ENCODE measurements at places on chromosomes 2 and 18.
A peak's percentile ranks its signal among the peaks of the same experiment; 100 is the strongest.

DNA sequence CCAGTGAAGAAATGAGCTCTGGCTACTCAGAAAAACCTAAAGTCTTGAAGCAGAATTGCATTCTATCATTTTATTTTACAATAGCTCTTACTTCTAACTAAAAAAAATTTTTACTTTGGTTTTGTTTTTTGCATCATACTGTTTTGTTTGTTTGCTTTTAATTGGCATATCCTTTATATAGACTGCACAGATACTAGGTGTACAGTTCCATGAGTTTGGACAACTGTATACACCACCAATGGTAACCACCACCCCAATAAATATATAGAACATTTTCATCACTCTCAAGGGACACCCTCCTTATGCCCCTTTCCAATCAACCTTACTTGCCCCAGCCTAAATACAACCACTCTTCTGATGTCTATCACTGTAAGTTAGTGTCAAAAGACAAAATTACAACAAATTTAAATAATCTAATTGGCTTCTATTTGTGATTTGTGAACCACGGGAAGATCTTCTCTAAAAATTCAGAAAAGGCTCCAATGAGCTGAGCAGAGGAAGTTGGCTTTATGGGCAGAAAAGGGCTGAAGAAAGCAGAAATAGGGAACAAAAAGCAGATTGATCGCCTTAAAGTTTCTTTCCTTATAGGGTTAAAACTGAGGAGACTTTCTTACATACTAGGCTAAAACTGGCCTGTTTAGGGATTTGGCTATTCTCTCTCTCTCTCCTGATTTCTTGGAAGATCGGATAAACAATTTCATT is 22.2 kb upstream of the SOS1 start:
- DNase-seq: no peak

DNA sequence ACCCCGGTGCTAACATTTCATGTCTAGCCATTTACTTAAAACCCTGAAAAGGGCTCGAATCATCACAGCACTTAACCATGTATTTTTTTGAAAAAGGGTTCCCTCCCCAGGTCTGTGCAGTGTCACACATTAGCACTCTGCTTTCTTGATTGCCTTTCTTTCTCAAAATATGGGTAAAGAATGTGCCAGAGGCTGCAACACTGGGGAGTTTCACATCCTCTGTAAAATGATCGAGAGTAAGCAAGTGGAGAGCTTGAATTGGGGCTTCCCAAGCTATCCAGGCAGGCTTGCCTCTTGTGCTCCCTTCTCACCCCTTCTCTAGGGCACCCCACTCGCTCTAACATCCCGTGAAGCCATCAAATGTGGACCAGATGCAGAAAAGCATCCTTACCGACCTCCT is 177.0 kb upstream of the CCDC68 start:
- DNase-seq: no peak

- no peak for DNase-seq
Observed at GRCh38 chr2:3301001-3301400, 76.6 kb downstream of the EIPR1 start.

DNA sequence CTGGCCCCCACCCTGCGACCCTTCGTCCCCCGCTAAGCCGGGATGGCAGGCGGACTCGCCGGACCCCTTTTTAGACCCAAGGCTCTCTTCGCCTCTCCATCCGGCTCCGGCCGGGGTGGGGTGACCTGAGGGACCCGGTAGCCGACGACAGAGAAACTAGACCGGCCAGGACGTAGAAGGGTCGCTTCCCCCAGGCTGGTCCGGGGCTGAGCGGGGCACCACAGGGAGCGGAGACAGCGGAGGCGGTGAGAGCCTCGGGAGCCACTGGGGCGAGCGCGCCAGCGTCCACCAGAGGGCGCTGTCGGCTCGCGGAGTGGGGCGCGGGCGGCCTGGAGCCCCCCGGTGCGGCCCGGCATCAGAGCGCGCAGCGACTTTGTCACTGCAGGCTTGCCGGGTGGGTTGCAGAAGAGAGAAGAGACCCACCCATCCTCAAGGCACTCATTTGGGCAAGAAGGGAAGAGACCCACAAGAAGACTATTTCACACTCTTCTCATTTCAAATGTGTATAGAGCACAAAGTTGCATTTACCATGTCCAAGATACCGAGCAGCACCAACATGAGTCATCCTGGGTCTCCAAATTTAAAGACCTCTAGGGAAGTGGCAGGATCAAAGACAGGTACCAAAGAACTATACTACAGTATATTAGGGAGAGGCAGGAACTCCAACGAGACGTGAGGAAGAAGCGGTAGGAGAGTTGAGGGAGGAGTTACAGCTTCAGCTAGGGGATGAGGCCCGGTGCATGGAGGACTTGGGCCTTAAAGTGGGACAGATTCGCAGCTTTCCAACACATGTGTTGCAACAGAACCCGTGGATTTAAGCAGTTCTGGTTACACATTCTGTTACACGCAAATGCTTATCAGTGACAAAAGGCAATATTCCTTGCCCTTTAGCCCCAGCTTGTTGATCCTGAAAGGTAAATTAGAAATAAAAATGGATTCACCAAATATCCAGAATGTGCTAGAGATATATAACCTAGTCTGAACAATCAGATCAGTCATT is 7.6 kb upstream of the PRKCE start:
- peak; percentile 94 for DNase-seq

DNA sequence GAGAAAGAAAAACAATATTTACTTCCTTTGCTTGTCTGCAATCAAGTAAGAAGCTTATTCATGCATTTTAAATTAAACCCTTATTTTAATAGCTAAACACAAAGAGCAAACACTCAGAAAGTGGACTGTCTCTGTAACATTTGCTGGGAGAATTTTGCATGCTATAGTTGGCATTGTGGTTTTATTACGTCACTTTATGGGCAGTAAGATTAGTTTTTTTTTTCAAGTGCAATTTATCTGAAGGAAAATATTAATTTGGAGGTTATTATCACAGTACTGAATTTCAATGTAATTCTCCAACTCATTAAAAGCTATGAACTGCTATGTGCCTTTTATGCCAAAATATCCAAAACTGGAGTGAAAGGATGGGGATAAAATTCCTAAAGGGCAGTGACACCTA is 103.3 kb downstream of the TMEFF2 start:
- no peak for DNase-seq

- no peak for DNase-seq
Observed at GRCh38 chr2:240933048-240933965, 27.2 kb downstream of the CROCC2 start.

GRCh38 chr2:106709229-106709628 is 176.7 kb downstream of the ST6GAL2 start:
- DNase-seq: no peak

- DNase-seq: peak; percentile 58
Observed at GRCh38 chr18:3151399-3152264, 68.1 kb downstream of the MYOM1 start.

DNA sequence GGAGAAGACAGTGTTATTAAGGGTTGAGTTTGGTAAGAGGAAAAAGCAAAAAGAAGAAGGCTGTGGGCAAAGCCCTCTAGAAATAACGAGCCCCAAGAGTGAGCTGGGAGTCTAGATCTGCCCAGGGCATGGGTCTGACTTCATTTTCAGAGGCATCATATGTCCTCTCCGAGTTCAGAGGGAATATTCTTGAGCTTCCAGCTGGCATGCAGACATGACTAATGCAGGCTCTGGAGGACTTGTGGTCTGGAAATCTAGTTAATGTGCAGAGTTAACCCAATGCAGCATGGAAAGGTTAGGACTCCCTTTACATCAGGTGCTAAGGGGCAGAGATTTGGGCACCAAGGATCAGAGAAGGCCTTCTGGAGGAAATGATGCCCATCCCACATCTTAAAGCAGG is 7.3 kb downstream of the ACMSD start:
- peak; percentile 70 for DNase-seq

DNA sequence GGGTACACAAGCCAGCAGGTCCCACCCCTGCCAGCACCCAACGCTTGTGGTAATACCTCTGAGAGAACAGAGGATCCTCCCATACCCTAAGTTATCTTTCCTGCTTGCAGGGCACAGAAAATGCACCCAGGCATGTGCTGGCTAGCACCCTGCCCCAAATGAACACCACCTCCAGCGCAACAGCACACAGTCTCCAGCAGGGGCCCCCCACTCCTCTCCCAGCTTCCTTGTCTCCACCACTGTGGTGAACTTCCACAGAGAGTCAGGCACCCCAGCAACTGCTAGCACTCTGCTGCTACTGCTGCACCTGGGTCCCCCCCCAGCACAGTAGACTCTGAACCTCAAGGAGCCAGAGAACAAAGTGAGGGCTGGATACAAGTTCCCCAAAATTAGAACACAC is 216.8 kb upstream of the CNTNAP5 start:
- no peak for DNase-seq
